Hindlimb muscle (tissue), 1 donor: ENCODE measurements at places on chromosomes 12 and 14.

- DNase-seq: no peak
These were observed 216.8 kb upstream of the GARIN2 start for GRCh38 chr14:66972469-66972868.

GRCh38 chr14:67411820-67412421 lies at the start of gene PLEK2:
Gene PLEK2, minus strand, starts transcription at chr14:67412165. Its CDS starts 106 bp downstream, at chr14:67412059.
- DNase-seq: no peak

GRCh38 chr12:114846771-114847170 lies 162.8 kb upstream of the TBX3 start:
- DNase-seq: no peak

DNA sequence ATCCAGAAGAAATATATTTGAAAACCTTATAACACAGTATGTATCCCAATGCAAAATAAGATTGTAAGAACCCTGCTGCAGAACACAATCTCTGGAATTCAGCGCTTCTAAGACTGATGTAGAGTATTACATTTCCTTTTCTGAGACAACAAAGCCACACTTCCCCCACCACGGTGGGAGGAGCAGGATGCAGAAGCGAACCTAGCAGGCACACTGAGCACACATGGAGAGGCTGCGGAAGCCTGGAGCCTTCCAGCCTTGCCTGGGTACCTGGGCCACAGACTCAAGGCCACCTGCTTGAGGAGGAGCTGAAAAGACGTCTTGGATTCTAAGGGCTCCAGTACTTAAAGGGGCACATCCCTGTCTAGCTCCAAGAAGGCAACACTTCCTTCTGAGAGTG lies 46.4 kb downstream of the TCHP start:
- DNase-seq: no peak

GRCh38 chr14:105315941-105316576 lies 1.5 kb downstream of the PACS2 start:
- DNase-seq: no peak

GRCh38 chr14:63362389-63362819 lies 43.7 kb upstream of the GPHB5 start:
- no peak for DNase-seq

DNA sequence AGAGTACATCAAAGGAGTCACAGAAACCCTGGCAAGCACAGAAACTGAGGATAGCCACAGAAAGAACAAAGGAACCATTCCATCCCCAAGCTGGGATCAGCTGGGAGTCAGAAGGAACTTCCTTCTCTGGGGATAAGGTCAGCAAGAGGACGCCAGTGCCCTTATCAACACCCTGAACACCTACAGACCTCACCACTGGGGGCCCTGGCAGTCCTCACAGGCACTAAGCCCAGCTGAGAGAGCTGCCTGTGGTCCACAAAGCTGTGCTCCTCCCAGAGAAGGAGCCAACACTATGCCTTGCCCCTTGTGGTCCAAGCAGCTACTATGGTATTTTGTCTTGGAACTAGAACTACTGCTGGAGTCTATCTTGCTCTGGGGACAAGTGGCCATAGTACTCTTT lies 171.1 kb upstream of the CCDC196 start:
- DNase-seq: no peak

GRCh38 chr12:76518699-76519098 lies 40.9 kb downstream of the OSBPL8 start:
- DNase-seq: no peak

DNA sequence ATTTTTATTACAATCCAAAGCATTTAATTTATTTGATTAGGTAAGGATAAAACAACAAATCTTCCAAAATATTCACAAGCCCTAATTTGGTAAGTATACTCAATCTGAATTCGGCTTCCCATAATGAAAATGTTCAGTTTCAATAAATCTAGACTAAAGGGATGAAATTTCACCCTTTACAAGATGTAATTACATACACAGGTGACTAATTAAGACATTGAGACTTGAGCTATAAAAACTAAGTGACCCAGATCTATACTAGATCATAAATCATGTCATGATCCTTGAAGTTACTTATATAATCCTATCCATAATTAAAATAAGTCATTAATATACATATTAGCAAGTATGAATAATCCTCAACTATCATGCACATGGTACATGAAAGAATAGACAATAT lies 36.6 kb downstream of the LRP6 start:
- DNase-seq: no peak

- DNase-seq: no peak
These were observed 243 bp upstream of the TOMM20L start for GRCh38 chr14:58395562-58395811.

DNA sequence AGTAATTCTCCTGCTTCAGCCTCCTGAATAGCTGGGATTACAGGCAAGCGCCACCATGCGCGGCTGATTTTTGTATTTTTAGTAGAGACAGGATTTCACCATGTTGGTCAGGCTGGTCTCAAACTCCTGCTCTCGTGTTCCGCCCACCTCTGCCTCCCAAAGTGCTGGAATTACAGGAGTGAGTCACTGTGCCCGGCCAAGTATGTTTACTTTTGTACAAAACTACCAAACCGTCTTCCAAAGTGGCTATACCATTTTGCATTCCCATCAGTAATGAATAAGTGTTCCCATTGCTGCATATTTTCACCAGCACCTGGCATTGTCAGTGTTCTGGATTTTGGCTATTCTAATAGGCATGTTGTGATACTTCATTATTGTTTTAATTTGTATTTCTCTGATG lies 8.4 kb upstream of the KRT6A start:
- no peak for DNase-seq

DNA sequence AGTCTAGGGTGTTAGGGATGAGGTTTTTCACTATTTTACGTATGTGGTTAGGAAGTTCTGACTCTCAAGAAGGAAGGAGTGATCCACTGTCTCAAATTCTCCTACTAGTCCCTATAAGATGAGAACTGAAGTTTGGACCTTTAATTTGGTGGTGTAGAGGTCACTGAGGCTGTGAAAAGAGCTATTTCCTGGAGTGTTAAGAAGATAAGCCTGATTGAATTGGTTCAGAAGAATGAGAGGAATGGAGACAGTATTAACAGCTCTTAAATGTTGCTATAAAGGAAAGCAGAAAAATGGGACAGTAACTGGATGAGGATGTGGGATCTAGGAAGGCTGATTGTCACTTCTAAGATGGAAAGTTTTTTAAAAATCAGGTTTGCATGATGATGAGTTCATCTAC lies 57.6 kb downstream of the CNTN1 start:
- no peak for DNase-seq

- DNase-seq: no peak
These were observed 602 bp downstream of the APEX1 start for GRCh38 chr14:20455355-20456300.

DNA sequence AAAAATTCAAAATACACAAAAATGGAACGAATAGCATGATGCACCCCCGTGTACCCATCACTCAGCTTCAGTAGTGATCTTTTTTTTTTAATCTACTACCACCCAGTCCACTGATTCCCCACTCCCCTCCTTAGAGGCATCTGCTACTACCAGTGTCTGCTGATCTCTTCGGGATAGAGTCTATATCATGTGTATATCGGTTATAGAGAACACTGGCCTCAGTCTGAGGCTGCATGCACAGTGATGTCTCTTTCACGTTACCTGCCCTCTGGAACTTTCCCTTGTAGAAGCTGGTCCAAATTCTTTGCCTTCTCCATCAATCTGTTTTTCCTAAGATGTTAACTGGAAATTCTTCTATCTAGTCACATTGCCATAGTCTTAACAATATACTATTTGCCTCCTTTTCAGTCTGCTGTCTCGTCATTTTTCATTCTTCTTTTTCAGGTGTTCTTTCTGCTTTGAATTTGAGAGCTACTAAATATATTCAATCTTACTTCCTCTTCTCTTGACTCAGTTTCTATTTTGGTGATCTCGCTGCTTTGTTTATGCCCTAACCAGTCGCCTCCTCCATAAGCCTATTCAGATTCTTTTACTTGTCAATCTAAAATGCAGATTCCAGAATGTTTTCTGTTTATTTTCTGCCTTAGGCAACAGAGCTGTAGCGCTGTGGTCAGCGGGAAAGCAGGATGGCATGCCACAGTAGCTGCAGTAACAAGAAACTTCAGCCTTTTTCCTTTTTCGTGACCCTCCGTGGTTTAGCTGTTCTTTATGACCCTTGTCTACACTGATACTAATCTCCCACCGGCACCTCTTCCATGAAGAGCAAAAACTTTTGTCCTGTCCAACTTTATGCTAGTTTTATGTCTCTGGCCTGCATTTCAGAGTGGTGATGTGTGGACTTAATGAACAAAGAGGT lies 67.0 kb downstream of the FBXW8 start:
- DNase-seq: no peak

DNA sequence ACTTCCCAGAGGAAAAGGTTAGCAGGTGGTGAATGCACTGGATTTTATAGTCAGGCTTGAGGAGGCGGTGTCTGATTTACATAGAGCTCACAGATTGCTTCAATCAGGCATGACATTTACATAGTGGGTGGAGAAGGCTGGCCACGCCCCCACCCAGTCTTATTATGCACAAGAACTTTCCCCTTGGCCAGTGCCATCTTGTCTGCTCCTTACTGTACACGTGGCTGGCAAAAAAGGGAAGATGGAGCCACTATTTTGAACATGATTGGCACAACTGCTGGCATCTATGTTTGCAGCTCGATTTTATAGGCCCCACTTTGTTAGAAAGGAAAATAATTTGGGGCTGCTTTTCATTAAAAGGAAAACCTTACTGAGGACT lies 10.9 kb upstream of the LGMN start:
- DNase-seq: no peak

DNA sequence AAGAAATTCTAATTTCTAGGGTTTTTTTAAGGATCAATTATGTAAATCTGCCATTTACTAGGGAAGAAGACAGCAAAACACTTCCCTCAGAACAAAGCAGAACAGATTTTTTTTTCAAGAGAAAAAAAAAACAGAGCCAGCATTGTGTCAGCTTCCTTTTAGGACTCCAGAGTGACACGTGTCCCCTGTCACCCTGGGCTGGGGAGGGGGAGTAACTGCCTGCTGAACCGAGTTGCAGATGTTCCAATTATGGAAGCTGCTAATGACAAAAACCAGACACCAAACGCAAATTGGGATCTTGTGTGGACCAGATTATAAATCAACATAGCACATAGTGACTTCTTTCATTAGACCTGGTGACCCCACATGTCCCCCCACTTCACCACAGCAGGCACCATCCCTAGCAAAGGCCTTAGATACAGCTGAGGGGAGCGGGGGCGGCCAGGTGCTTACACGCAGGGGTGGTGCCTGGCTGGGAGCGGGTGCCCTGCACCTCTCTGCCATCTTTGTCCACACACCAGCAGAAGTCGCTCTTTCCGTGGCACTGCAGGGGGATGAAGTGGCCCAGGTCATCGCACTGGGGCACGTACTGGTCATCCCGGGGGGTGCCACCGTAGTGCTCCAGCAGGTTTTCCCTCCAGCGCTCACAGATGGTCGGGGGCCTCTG lies 25.4 kb downstream of the RTRAF start:
- no peak for DNase-seq

- no peak for DNase-seq
These were observed 98.8 kb upstream of the NTF3 start for GRCh38 chr12:5333096-5333495.

GRCh38 chr12:26746121-26746714 lies 86.8 kb downstream of the ITPR2 start:
- no peak for DNase-seq

GRCh38 chr12:88909510-88909909 lies 329.2 kb upstream of the KITLG start:
- DNase-seq: no peak

DNA sequence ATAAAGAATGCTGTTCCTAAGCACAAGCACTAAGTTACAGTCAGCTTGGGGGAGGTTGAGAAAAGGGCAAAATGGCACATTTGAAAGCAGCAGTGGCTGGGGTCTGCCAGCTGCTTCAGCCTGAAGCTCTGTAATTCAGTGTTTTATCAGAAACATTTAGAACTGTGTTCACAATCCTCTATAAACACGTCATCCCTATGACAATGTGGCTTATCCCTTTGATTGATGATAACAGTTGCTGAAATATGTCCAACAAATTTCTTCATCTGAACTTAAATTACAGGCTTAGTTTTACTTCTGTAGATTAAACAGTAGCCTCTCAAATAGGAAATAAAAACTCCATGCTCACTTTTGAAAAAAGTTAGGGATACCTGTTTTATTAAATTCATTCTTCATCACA lies 108.8 kb downstream of the VEZT start:
- DNase-seq: no peak

DNA sequence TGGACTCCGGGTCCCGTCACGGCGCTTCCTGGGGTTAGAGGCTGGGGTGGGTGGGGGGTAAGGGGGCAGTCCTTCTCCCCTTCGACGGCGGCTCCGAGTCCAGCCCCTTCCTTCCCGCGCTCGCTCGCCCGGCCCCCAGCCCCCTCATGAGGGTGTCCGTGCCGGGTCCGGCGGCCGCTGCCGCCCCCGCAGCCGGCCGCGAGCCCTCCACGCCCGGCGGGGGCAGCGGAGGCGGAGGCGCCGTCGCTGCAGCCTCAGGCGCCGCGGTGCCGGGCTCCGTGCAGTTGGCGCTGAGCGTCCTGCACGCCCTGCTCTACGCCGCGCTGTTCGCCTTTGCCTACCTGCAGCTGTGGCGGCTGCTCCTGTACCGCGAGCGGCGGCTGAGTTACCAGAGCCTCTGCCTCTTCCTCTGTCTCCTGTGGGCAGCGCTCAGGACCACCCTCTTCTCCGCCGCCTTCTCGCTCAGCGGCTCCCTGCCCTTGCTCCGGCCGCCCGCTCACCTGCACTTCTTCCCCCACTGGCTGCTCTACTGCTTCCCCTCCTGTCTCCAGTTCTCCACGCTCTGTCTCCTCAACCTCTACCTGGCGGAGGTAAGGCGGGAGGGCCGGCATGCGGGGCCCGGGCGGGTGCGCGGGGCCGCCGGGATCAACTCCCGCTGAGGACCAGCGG lies 500 bp downstream of the GPR137C start:
- DNase-seq: no peak

DNA sequence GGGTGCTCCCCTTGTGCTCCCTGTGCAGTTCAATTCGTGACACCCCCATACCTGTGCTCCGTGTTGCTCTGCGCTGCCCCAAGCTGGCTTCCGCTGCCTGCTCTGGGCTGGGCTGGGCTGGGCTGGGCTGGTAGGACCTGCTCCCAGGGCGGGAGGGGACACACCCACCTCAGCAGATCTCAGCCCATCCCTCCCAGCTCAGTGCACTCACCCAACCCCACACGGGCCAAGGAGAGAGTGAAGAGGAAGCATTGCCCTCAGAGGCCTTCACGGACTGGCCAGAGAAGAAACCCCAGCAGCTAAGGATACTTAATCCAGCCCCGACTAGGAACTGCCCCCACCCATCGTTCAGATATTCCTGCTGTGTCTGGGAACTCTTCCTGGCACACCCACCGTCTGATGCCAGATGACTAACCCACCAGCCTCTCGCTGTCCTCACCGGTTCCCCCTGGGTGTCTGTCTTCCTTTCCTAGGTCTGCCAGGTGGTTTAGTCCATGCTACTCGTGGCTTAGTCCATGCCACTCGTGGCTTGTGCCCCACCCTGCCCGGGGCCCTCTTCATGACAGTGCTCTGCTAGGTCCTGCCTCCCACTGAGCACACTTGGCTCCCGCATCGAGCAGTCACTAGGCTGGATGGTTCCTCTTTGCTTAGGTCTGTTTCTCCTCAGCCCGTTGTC lies at the start of gene LPAR5:
LPAR5 (minus strand) TSS at position 104 of the 676 bp plus-strand sequence. CDS start 14,711 bp downstream, outside the sequence.
- no peak for DNase-seq

DNA sequence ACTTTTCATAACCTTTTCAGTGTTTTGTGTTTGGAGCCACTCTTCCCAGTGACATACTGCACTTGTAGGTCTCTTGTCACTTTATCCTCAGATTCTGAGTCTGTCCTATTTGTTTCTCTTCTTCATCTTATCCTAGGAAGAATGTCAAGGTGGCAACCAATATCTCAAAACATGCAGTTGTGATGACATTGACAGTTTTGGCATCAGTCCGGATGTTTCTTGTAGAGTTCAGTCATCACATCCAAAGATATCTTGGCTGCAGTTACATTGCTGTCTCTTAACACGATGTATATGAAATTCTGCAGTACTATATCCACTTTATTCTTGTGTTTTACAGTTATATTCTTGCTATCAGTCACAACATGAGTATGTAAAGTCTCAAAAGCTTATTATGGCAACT lies 6.4 kb downstream of the ADIPOR2 start:
- no peak for DNase-seq
